ENCODE measurements at places on chromosomes 3 and 15. TPM values are rescaled to one million over a fixed set of nuclear protein-coding genes. Genes with fewer than 3 reads are reported as not detected.

DNA sequence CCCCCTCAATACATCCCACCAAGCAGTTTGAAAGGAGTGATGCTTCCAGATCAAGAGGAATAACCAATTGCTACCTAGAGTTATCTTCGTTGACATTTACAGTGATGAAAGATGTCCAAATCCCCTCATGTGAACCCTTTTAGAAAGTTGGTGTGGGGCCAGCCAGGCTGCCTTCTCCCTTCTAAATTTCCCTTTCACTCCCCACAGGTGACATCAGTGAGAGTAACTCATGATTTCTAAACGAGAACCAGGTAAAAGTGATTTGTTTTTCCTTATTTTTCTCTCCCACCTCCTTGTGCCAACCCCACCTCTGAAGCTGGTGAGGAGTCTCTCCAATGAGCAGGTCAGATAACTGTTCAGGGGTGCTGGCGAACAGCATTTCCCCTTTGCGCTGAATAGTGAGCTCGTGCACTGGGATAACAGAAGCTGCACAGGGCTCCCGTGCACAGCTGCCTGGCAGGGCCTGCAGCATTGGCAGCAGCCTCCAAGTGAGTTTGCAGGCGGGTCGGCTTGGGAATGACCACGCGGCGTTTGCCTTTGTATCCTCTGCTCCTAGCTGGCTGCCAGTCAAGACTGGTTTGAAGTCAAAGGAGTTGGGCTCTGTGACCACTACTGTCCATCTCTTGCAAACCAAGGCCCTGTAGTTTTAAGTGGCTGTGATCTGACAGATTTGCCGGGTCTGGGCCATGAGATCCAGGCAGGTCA, 70.2 kb upstream of the CORO2B start:
- no peak for DNase-seq

Gene RNU6-1
- total RNA-seq, result not detected

DNA sequence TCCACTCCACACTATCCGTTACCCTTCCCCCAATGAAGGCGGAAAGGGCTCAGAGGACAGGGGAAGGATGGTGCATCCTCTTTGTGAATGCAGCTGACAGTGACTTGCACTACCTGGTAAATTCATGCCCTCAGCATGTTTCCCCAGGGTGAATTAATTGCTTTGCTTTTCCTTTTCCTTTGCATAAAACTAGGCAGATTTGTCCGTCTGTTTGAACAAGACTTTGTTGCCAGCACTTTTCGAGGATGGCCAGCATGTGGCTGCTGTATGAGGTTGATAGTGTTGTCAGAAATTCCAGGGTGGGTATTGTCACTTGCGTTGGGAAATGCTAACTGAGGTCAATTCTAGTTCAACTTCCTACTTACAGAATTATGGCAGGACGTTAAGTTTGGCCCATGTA, 79.0 kb upstream of the RARB start:
- no peak for DNase-seq

DNA sequence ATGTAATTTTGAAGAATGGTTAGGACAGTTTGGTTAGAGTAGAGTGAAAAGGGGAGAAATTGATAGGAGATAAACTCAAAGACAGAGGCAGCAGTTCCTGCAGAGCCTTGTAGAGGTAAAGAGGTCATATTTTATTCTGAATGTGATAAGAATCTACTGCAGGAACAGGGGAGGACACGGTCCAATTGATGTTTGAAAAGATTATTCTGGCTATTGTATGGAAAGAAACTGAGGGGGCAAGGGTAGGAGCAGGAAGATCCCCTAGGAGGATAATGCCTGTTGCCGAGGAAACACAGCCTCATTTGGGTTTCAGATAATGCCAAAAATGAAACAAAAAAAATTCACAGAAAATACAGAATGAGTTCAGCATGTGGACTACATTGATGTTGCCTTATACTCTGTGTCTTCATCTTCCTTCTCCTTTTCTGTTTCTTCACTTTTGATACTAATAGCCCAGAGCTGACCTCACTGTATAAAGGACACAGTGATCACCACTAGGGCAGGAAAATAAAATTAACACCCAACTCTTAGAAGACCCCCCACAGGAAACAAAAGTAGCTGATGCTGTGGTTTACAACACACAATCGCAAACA, 454.6 kb upstream of the UBE2E2 start:
- no peak for DNase-seq

- DNase-seq, result no peak
Observed at GRCh38 chr15:80991421-80991820, 1.8 kb upstream of the MESD start.

DNA sequence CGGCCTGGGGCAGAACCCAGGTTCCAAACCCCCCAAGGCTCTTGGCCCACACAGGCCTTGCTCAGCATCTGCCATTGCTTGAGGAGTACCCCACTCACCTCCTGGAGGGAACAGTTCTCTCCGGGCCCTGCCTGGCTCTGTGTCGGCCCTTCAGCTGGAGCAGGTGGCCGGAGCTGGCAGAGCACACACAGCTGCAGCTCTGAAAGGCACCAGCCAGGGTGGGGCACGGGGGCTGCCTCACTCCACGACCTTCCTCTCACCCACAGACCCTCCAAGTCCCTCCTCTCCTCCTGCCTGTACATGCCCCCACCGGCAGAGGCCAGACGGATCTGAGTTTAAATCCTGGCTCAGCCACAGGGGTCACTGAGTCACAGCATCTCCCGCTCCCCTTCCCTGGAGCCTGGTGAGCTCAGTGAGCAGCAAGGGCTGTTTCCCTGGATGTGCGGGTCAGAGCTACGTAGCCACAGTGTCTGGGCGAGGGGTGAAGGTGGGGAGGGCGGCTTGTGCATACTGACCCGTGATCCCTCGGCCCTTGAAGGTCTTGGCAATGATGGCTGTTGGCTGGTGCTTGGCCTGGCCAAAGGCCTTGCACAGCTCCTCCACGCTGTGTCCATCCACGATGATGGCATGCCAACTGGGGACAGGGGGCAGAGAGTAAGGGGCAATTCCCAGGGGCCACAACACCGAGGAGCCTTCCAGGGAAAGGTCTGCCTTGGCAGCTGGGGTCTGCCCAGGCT, 23.0 kb downstream of the TKT start:
- no peak for DNase-seq

DNA sequence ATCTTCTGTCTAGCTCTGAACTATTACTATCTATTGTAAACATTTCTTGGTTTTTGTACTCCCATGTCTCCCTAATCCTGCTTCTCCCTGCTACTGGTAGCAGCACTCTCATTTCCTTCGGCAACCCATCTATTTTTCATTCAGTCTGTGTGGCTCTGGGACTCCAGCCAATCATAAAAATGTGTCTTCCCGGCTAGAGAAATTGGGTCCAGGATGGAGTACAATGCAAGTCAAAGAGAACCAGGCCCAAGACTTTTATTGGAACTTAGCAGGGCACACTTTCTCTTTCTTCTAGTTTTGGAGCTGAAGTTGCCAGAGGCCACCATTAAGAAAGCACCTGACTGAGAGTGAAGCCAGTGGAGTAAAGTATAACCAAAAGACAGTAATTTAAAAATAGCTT, 22.8 kb upstream of the ARHGEF26 start:
- no peak for DNase-seq

DNA sequence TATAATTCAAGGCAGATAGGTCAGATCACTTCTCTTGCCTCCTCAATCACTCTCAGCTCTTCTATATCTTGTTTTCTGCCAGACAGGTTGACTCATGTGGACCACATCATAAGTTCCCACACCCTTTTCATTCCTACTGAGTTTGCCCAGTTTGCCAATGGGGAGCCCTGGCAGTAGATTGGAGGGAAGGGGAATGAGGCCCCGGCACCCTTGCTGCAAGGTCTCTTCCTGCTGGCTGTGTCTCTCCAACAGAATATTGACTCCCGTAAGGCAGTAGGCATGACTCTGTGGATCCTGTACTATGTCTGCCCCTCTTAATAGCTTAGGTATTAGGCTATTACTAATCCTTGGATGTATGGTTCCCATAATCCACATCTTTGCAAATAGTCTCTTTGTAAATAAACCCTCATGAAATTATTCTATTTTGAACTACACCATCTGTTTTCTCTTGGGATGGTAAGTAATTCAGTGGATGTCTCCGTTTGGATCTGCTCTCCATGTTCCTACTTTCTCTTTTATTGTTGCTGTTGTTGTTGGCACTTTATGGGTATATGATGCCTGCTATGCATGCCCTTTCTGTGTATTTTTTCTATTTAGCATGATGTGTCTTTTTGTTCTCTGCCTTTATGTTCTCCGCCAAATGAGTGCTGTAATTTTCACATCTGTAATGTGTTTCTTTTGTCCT, 65.5 kb upstream of the DCBLD2 start:
- DNase-seq, result no peak

Gene CHRNA7
- 0.75 TPM for total RNA-seq

GRCh38 chr3:64440498-64440897, 215.2 kb upstream of the PRICKLE2 start:
- no peak for DNase-seq

All from upper lobe of right lung (tissue), 1 donor.